ENCODE measurements at places on chromosomes 16 and 17. TPM values are rescaled to one million over a fixed set of nuclear protein-coding genes. Genes with fewer than 3 reads are reported as not detected.

WWP2 gene
- total RNA-seq, result 73.0 TPM

PARD6A gene
- 3.8 TPM for total RNA-seq

DNA sequence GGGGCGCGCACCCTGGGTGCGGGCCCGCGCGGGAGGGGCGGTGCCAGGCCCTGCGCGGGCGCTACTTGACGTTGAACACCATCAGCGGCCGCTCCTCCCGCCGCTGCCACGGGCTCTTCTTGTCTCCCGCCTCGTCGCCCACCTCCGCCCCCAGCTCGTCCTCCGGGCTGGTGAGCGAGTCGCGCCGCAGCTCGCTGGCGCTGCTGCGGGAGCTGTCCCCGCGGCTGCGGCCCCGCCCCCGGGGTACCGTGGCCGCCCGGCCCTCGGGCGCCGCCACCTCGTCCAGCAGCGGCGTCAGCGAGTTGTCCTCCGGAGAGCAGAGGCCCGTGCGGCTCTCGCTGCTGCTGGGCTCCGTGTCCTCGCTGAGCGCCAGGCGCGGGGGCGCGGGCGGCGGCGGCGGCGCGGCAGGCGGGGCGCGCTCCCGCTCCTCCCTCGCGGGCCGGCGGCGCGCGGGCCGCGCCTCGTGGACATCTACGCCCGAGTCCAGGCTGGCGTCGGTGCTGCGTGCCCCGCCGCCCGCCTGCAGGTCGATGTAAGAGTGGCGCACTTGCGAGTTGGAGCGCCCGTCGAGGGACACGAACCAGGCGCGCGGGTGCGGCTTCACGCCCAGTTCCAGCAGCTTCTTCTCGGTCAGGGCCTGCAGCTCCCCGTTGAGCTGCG is 8.7 kb downstream of the GRN start:
- H3K4me1 ChIP-seq, result peaks cover 22% of the 10 kb centered on the region
- peaks cover 3% of the 10 kb centered on the region for H3K36me3 ChIP-seq
- H3K4me3 ChIP-seq, result peak overlapping the region; percentile 26
- DNase-seq, result peak; percentile 88
- H3K27ac ChIP-seq, result no peak overlapping the region
- H3K27me3 ChIP-seq, result no peaks in the 10 kb centered on the region

DNA sequence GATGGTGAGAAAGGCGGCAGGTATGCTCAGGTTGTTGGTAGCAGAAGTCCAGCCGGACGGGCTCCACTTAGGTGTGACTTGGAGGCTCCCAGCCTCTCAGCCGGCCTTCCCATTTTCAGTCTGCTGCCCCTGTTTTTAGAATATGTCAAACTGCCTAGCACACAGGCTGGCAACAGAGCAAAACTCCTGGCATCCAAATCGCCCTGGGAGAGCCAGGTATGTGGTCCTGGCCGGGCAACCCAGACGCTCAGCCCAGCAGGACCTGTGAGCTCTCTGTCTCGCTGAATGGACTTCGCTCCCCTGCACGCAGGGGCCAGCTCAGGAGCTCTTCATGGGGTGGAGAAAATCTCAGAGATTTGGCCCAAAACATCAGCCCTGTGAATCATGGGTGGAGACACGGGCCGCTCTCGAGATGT is 147.9 kb upstream of the CHMP6 start:
- no peak overlapping the region for H3K27ac ChIP-seq
- H3K36me3 ChIP-seq, result no peaks in the 10 kb centered on the region
- no peaks in the 10 kb centered on the region for H3K27me3 ChIP-seq
- H3K4me3 ChIP-seq, result no peak overlapping the region
- no peak for DNase-seq

- H3K4me3 ChIP-seq, result no peak overlapping the region
- H3K27me3 ChIP-seq, result no peaks in the 10 kb centered on the region
- no peaks in the 10 kb centered on the region for H3K4me1 ChIP-seq
- no peak for DNase-seq
- H3K27ac ChIP-seq, result no peak overlapping the region
These were observed 5.7 kb downstream of the SULT1A1 start for GRCh38 chr16:28604186-28604565.

DNA sequence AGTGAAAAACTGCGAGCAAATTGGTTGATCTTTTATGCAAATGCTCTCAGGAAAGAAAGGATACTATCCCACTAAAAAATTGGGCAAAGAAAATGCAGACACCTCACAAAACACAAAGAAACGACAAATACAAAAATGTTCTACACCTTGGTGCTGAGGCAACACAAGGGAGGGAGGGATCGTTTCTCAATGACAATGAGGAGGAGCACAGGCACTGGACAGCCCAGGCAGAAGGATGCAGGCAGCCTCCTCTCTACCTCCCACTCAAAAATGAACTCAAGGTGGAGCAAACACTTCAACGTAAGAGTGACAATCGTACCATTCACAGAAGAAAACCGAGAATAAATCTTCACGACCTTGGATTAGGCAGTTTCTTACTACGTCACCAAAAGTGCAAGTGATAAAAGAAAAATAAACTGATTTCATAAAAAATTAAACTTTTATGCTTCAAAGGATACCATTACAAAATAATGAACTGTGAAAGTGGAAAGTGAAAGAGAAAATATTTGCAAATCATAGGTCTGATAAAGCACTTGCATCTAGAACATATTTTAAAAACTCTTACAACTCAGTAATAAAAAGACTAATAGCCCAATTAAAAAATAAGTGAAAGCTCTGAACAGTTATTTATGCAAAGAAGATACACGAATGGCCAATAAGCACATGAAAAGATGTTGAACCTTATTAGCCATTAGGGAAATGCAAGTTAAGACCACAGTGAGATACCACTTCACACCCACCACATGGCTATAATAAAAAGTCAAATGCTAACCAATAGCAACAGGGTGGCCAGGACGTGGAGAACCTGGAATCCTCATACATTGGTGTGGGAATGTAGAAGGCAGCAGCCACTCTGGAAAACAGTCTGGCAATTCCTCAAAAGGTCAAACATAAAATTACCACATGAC is 80.8 kb upstream of the TRAP1 start:
- H3K4me1 ChIP-seq, result peaks cover 7% of the 10 kb centered on the region
- no peaks in the 10 kb centered on the region for H3K27me3 ChIP-seq
- no peak overlapping the region for H3K4me3 ChIP-seq
- H3K27ac ChIP-seq, result no peak overlapping the region
- no peak for DNase-seq

DNA sequence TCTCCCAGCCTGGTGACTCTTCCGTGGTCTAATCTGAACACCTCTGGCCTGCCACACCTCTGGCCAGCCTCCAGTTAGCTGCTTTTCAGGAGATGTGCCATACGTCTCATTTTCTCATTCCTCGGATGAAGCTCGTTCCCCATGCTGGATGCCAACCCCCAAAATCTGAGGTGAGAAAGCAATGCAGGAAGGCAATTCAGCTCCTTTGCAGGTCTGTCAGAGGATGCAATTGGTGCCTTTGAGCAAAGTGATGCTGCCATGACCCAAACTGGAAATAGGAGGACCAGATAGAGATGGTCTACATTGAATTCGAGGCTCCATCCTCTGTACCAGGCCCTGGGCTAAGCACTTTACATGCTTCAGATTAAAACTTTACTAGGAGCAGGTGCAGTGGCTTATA is 11.0 kb upstream of the CUEDC1 start:
- no peaks in the 10 kb centered on the region for H3K36me3 ChIP-seq
- no peak overlapping the region for H3K27ac ChIP-seq
- DNase-seq, result no peak
- no peaks in the 10 kb centered on the region for H3K4me1 ChIP-seq
- no peak overlapping the region for H3K4me3 ChIP-seq
- no peaks in the 10 kb centered on the region for H3K27me3 ChIP-seq
